Anterior cingulate cortex (tissue), 58 donors: ENCODE measurements at places on chromosomes 2 and 18.

GRCh38 chr2:86433137-86433536 is 8.0 kb upstream of the KDM3A start:
- no peak for DNase-seq

DNA sequence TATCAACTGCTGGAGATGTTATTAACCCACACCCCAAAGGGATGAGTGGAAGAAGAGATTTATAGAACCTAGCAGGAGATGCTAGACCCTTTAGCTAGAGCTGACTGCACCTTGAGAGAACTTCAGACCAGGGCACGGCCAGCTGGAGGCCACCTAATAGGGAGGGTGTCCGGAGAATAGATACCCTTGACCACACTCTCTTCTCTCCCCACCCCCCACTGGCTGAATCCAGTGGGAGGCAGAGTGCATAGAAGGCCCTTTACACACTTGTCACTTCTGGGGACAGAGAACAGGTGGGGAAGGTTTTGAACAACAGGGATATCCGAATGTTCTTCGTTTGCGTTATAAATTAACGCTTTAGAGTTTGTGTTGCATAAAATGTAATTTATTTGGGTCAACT is 84.6 kb downstream of the PHLPP1 start:
- no peak for DNase-seq

DNA sequence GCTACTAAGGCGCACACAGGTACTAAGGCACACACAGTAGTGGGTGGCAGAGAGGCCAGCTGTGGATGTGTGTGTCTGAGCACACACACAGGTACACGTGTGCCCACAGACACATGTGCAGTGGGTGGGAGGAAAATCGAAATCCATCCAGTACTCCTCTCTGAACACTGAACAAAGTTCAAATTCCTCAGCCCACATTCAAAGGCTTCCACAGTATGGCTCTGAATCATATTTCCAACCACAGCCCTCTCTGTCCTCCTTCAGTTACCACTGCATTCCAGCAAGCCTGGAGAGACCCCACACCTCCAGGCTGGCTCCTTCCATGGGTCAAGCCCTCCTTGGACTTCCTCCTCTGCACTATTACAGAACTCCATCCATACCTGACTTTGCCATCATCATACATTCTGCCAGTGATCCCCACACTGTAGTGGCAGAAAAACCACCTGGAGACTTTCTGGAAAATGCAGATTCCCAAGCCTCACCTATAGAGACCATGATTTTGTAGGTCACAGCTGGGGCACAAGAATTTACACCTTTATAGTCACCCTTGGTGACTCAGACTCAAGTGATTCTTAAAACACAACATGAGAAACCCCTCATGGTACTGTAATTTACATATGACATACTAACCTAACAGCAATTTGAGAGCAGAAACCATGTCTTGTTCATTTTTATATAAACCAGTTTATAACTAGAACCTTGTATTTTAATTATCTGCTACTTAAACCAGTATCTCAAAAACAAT is 31.4 kb downstream of the EPG5 start:
- DNase-seq: no peak

- no peak for DNase-seq
These were observed 5.0 kb downstream of the B3GNT2 start for GRCh38 chr2:62200868-62201267.

- no peak for DNase-seq
These were observed 36.5 kb downstream of the PRKCE start for GRCh38 chr2:45687964-45688363.

DNA sequence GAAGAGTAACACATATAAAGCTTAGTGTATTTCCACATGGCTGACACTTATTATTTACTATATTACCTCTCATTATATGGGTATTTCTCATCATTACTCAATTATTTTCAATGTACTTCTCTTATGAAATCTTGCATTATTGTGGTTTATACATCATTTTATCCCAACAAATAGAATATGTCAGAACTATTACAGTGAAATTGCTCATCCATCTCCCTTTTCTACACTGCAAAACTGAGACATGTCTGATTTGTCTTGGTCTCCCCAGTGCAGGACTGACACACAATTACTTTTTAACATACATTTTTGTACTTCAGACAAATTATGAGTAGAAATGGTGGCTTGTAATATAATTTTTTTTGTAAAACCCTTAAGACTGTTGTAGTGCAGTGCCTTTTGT is 600.9 kb downstream of the PLCL1 start:
- no peak for DNase-seq

GRCh38 chr2:12731701-12732280 is 15.1 kb downstream of the TRIB2 start:
- DNase-seq: no peak

DNA sequence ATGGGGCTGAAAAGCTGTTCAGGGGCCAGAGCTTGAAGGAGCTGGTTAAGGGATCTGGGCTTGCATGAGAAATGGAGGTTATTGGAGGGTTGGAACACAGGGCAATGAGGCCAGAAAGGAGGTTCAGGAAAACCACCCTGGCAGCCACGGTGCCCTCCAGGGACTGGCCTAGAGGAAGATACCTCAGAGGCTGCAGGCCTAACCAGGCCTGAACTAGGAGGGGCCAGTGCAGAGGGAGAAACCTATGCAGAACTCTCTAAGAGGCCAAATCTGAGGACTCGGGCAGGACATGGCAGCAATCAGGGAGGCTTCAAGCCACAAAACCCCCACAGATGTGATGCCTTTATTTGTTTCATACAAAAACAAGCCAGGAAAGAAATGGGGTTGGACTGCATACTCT is 66.8 kb downstream of the BIN1 start:
- no peak for DNase-seq

GRCh38 chr2:73053316-73054114 is 18.0 kb downstream of the SFXN5 start:
- peak; percentile 37 for DNase-seq

DNA sequence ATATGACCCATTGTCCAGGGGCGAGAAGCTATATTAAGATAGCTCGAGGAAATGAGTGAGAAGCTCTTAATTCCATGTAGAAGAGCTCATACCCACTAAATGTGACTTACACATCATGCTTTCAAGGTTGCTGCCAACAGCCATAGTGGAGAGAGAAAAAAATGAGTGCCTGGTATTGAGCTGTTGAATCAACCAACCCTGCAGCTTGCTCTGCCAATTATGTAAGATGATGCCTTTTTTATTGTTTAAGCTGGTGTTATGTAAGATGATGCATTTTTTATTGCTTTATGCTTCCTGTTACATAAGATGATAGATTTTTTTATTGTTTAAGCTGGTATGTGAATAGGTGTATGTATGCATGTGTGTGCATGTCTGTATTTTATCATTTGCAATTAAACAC is 228.2 kb downstream of the CCDC178 start:
- DNase-seq: no peak

GRCh38 chr2:219417374-219417773 is 803 bp upstream of the DES start:
- no peak for DNase-seq

- DNase-seq: no peak
These were observed 3.3 kb upstream of the CCBE1 start for GRCh38 chr18:59700535-59700967.

DNA sequence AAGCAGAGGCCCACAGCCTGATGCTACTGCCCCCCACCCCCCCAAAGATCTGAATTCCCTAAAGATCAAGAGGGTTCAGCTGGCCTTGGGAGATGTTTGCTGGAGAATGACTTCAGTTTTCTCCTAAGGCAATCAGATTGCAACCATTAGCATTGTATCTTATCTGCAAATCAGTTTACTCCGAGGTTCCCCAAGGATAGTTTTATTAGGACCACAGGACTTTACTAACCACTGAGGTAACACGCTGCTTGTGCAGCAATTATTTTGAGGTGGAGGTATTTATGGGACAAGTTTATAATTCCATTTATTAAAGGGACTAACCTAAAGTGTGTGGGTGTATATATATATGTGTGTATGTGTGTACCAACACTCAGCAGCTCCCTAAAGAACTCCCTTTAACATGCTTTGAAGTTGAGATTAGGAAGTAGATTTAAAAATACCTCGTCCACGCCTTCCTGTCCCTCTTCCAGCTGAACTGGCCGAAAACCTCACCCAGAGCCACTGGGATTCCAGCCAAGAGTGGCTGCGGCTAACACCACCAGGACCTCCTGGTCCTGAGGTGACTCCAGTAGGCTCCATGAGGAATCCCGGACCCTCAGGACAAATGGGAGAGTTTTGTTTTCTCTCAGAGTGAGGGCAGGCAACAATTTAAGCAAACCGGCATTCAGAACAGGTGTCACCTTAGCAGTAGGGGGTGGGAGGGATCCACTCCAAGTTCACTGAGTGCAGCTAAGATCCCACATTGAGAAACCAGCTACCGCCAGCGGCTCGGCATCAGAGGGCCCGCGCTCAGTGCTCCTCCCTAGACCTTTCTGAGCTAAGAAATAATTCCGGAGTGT is 3.0 kb upstream of the DLX1 start:
- no peak for DNase-seq

DNA sequence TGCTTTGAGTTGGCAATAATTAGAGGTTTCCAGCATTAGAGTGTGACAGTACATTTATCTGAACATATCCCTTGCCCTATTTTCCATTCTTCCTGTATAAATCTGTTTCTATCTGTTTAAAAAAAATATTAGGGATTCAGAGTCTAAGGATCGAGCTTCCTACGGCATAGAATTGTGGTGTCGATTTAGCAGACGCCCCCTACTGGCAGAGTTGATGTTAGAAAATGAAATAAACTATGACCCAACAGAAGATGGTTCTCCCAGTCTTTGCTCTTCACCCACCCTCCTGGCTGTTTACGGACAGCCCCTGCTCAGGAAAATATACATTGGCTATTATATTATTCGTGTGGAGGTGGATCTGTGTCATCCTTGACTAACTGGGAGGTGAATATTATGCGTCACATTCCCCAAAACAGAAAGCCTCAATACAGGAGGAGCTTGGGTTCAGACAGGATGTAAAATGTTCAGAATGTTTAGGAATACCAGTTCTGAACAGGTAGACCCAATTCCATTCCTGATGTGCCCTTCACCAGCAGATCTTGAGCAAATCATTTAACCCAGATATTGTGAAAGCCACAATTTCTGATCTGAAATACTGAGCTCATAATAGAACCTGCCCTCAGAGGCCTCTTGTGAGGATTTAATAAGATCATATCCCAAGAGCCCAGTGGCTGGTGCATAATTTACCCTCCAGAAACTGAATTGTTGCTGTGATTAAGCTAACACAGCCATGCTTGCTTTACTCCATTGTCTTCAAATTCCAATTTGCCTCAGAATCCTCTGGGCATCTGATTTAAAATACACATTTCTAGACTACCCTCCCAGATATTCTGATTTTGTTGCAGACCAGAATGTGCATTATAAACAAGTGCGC is 10.8 kb upstream of the ERMN start:
- no peak for DNase-seq

- no peak for DNase-seq
These were observed 85.2 kb upstream of the SPATS2L start for GRCh38 chr2:200221055-200221955.

DNA sequence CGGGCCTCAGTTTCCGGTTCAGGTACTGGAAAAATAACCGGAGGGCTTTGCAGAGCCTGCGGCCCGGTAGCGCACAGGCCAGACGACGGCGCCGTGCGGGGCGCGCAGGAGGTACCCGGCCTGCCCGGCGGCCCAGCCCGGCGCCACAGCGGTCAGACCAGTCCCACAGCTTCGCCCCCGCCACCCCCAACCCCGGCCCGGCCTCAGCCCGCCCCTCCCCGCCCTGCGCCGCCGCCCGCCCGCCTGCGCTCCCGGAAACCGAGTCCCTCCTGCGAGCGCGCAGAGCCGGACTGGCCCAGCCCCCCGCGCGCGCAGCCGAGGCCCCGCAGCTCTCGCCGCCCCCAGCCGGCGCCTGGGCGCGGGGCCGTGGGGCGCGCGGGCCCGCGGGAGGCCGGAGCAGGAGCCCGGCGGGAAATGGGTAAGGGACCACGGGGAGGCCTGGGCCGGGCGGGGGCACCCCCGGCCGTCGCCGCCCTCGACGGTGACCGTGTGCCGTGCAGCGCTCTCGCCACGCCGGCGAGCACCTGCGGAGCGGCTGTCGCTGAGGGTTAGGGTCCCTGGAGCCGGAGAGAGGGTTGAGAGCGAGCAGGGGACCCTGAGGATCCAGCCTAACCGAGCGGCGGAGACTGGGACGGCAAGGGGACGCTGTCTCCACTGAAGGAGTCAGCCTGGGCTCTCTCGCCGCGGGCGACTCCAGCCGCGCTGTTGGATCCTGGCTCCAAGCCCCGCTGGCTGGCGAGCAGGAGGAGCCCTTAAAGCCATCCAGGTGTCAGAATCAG is 16.5 kb upstream of the PSD4 start:
- DNase-seq: no peak

DNA sequence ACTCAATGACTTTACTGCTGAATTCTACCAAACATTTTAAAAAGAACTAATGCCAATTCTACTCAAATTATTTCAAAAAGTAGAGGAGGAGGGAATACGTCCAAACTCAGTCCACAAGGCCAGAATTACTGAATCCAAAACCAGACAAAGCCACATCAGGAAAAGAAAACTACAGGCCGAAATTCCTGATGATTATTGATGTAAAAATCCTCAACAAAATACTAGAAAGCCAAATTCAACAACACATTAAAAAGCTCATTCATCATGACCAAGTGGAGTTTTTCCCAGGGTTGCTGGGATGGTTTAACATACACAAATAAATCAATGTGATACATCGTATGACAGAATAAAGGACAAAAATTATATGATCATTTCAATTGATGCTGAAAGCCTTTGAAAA is 103.9 kb upstream of the UBE2E3 start:
- no peak for DNase-seq

DNA sequence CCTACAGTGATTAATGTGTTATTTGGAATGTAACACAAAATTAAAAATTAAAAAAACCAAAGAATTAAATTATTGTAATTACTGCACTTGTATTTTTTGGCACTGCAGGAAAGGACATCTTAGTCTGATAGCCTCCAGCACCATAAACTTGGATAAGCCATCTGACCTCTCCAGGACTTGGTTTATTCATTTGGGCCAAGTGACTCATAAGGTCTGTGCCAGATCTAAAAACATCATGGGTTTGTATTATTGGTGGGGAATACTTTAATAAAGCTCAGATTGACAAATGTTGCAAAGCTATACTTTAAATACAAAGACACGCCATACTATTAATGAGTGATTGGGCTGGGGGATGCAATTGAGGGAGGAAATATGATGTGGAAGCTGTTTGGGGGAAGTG is 225.2 kb downstream of the ZNF521 start:
- DNase-seq: no peak

DNA sequence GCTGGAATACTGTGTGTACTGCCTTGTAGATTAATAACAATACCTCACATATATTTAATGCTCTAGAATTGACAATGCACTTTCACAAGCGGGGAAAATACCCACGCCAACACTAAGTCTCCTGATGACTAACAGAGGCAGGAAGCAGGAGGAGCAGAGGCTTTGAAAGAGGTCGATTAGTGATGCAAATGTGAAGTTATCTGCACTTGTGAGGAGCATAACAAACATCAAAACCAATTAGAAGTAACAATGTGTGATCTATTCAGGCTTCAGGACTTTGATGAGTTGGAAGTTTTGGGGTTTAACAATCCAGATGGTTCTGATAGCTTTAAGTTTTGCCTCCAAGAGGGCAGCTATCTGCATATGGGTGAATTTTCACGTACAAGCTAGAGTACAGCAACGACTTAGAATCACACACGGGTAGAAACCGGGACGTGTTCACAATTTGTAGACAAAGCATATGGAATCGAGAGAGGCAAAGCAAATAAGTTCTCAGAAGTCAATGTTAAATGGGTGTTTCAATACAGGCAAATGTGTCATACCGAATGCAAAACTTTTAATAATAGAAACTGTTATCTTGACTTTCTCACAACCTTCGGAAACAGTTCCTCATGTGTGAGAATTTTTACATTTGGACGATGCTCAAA is 114.5 kb downstream of the METTL8 start:
- no peak for DNase-seq

- no peak for DNase-seq
These were observed 622 bp downstream of the RAB12 start for GRCh38 chr18:8609659-8610458.

- no peak for DNase-seq
These were observed 214.5 kb upstream of the FBXO11 start for GRCh38 chr2:48120759-48121242.
